ENCODE measurements at places on chromosomes 12 and 14.

DNA sequence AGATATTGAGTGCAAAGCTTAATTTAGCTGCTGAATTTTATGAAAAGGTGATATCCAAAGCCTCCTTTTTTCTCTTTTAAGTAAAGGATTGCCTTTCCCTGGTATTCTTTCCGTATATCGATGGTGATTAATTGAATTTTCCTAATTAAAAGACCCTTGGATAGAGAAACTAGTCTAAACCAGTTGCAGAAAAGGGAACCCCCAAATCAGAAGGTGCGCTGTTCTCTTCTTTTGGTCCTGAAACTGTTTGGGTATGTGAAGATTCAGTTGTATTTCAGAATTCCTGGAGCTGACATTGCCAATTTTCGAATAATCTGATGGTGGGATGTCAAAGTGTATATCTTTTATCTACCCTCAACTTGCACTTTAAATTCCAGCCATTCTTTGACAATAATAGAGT is 1.9 kb downstream of the GPHN start:
- DNase-seq = no peak

GRCh38 chr14:90107789-90108188 is 46.0 kb downstream of the KCNK13 start:
- DNase-seq = no peak

GRCh38 chr14:23153851-23154796 is 29.3 kb downstream of the SLC7A8 start:
- no peak for DNase-seq

DNA sequence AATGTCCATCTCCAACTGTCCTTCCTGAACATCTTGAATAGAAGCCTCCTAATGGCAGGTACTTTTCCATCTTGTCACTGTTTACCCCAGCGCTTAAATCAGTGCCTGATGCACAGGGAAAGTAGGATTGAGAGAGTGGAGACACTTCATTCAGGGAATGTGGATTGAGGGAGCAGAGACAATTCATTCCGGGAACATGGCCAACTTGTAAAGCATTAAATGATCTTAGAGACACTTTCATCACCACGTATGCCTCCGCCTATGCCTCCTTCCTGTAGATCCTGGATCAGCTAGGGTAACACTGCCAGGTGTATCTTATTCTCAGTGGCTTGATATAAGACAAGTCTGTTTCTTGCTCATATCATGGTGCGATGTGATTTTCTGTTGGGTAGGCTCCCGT is 67.6 kb upstream of the CSRP2 start:
- no peak for DNase-seq

GRCh38 chr14:98957211-98958047 is 314.6 kb downstream of the BCL11B start:
- DNase-seq = no peak

DNA sequence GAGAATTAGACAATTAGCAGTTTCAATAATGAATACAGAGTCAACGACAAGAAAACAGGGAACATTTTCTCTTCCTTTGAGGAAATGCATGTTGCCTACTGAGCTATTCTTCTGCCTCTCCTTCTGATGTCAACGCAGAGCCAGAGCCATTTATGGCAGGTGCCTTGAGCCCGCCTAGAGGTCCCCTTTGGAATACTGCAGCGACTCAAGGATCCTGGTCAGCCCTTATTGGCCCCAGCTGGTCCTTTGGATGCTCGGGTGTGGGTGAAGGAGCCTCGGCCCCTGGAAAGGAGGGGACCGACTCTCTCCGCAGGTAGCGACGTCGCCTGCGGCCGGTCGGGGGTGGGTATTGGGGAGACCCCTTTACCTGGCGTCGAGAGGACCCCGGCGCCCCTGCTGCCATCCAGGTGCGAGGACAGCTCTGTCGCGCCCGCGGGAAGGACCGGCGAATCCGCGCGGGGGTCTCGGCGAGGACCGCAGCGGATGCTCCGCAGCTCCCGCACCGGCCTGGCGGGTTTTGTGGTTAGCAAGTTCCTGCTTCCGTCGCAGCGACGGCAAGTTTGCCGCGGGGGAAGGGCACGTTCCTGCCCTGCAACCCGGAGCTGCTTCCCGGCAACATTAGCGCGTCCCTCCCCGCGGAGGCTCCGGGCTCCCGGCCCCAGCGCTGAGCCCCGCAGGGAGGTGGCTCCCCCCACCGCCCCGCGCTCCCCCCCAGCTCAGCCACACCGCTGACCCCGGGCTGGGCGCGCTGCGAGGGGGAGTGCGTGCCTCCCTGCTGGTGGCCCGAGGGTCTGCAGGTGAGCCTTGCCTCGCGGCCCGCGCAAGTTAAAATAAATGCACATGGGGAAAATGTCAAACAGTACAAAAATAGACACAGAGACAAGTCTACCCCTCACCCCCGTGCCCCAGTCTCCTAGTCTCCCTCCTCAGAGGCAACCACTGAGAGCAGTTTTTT is at the start of gene MANSC1:
Gene MANSC1, minus strand, starts transcription at position 532 of the 955 bp plus-strand sequence. CDS start 6,928 bp downstream, outside the sequence.
- DNase-seq = peak; percentile 24

DNA sequence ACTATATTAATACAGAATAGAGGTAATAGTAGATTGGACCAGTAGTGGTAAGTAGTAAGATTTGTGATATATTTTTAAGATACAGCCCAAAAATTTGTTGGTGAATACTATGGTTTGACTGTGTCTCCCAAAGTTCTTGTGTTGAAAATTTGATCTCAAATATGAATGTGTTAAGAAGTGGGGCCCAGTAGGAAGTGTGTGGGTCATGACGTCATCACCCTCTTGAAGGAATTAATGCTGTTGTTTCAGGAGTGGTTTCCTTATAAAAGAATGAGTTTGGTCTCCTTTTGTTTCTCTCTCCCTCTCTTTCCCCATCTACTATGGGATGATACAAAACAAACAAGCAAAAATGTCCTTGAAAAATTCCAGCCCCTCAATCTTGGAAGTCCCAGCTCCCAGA is 16.3 kb downstream of the LUM start:
- DNase-seq = no peak

DNA sequence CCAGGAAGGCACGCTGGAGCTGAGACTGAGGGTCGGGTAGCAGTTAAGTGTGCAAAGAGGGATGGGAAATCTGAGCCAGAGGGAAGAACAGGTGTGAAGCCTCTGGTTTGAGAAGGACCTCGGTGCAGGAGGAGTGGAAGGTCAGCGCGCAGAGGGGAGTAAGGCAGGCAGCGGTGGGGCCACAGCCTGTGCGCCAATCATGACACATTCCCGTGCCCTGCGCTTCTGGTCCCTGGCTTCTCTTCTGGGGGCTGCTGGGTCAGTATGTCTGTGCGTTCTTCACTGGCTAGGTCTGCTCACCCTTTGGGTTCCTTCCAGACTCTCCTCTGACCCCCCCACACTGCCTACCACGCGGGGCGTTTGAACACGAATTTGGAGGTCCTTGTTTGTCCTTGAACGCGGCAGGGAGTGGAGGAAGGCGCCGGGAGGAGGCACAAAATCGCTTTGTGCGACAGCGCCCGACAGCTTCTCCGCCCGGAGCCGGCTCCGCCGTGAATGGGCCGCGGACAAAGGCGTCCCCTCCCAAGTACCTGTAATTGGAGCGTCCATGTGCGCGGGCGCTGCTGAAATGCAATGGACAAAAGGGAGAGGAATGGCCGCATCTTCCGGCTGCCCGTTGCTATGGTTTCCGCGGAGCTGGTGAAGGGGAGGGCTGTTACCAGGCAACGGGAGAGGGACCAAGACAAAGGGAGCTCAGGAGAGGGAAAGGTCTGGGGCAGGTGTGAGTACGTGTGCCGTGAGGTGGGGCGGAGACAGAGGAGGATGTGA is 207.2 kb upstream of the SRRM4 start:
- no peak for DNase-seq

GRCh38 chr12:2118481-2119255 is 65.9 kb downstream of the CACNA1C start:
- DNase-seq = no peak

- DNase-seq = no peak
Measured at GRCh38 chr12:78725951-78726580, 138.5 kb upstream of the SYT1 start.

- no peak for DNase-seq
Measured at GRCh38 chr12:40122842-40123241, 17.0 kb upstream of the SLC2A13 start.

GRCh38 chr12:18965203-18965602 is 164.3 kb upstream of the PLEKHA5 start:
- no peak for DNase-seq

DNA sequence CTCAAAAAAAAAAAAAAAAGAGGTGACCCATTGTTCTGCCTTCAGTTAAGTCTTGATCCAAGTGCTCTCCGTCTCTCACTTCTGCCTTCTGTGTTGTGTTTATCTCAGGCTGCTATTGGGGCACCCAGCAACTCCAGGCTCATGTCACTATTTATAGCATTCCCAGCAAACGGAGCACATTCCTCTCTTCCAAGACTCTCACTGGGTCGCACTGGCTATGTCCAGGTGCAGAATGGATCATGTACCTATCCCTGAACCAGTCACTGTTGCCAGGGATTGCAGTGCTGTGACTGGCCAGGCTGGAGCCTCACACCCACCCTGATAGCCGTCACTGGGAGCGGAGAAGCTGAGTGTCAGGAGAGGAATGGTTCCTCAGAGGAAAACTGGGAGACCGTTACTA is 31.2 kb downstream of the RHOF start:
- no peak for DNase-seq

- no peak for DNase-seq
Measured at GRCh38 chr12:28218875-28219274, 28.6 kb downstream of the CCDC91 start.

- DNase-seq = no peak
Measured at GRCh38 chr14:70905301-70905700, 2.0 kb upstream of the PCNX1 start.

- DNase-seq = no peak
Measured at GRCh38 chr12:121628536-121628935, 2.2 kb downstream of the ORAI1 start.

DNA sequence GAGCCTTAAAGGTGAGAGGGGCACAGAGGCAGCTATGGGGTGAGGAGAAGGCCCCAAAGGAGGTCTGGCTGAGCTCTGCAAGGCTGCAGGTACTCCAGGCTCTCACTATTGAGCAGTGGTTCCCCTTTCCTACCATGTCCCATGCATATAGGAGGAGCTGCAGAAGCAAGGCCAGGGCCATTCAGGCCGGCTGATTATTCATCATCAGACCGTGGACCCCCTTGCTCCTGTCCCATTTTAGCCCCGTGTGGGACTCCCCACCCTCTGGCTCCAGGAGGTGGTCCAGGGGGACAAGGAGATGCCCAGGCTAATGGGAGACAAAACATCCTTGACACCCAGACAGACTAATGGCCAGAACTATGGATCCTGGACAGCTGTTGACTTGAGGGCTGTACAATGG is 3.1 kb downstream of the GPD1 start:
- no peak for DNase-seq

DNA sequence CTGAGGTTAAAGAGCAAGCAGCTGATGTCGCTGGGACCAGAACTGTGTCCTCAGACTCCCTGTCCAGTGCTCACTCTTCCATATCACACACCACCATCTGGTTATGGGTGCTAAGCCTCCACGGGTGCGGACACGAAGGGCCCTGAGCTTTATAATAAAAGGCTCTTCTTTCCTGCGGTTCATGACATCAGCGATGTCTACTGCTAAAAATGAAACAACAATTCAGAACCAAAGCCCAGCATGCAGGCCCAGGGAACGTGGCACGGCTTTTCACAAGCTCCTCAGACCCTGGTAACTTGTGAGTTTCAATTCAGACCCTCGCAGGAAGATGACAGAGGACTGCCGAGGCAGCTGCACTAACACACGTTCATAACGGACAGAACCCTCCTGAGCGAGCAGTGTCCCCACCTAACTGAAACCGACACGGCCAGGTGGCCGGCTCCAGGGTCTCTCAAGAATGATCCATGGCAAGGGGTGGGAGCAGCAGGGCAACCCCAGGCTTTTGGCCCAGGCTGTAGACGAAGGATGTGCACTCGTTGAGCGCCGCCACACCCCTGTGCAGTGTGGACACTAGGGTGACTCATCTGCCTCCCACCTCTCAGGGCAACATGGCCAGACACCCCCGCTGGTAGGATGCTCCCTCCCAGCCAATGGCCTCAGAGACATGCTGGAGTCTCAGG is 180.3 kb downstream of the CALM1 start:
- no peak for DNase-seq

DNA sequence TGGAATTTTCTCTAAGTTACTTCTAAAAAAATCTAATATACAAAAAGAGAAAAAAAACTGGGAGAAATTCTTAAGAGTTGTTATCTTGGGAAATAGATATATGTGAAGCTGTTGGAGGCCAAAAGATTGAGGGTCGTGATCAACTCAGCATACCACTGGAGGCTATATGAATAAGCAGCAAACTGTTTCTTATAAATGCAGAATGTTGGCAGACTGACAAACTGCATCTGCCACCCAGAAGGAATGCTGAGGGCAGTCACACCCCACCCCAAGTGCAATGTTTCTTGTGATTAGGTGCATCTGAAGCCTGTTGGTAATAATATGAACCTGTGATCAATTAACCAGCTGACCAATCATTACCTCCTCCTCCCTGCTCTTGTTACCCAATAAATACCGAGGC is 818.6 kb upstream of the MGAT4C start:
- no peak for DNase-seq

DNA sequence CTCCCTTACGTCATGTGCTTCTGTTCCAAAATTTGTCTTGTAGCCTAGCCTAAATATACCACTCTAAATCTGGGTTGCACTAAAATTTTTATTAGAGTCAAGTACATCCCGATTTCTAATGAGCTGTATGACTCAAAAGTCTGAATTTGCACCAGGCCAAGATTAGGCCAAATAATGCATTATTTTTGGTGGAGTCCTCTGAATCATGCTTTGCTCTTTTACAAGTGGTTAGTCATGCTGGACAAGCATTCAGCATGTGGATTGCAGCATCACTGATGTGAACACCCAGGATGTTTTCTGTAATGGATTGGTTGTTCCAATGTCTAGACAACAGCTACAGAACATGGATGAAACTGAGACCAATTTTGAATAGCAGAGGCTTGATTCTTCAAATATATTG is 23.7 kb downstream of the HEBP1 start:
- no peak for DNase-seq

DNA sequence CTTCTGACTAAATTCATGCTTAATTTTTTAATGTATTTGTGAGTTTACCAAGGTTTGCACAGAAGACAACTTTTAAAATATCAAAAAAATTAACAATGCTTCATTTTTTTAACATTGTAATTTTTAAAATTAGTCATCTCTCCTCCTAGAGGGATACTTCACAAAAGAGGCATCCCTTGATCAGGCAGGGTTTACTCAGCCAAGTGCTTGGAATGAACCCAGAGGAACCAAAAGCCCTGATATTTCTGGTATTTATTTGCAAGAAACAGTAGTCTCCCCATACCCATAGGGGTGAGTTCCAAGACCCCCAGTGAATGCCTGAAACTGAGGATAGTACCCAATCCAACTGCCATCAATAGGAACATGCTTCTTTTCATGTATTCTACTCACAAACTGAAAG is 52.5 kb downstream of the GARIN6 start:
- no peak for DNase-seq

DNA sequence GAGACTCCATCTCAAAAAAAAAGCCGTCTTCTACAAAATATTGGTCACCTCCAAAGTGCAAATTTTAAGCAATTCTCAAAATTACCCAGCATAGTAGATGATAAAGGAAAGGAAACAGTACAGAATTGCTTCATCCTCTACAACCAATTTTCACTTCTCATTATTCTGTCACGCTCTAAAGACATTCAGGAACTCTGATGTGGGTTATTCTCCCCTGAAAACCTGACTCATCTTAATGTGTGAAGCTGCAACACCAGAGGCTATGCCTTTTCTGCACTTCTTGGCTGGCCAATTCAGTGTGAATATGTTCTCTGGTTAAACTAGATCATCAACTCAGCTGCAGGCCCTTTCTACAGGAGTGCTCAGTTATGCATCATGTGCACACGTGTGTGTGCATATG is 11.0 kb downstream of the PTGER2 start:
- DNase-seq = no peak

All from hematopoietic multipotent progenitor cell treated with erythropoietin and hydrocortisone succinate and interleukin-3 and kit ligand, for 17 days (in vitro differentiated cells).